ENCODE measurements at places on chromosomes 3 and 15. TPM values are rescaled to one million over a fixed set of nuclear protein-coding genes. Genes with fewer than 3 reads are reported as not detected.

The ST3GAL6 gene
- total RNA-seq: 0.68 TPM

The RARB gene
- 6.7 TPM for total RNA-seq

The BRPF1 gene
- 18.1 TPM for total RNA-seq

The ABHD5 gene
- 18.5 TPM for total RNA-seq

The UBE3A gene
- total RNA-seq: 19.8 TPM

The SLC22A14 gene
- total RNA-seq: 0.05 TPM

The AMT gene
- 0.53 TPM for total RNA-seq

The MAGEL2 gene
- not detected for total RNA-seq

The IQCF2 gene
- not detected for total RNA-seq

The GNAT1 gene
- 0.25 TPM for total RNA-seq

The UBA3 gene
- 28.5 TPM for total RNA-seq

The CLDN16 gene
- 0.16 TPM for total RNA-seq

The ABHD14A gene
- total RNA-seq: 15.9 TPM

The SST gene
- not detected for total RNA-seq

The STRIT1 gene
- total RNA-seq: not detected

The TTLL13 gene
- total RNA-seq: 0.57 TPM

The P2RY13 gene
- not detected for total RNA-seq

The CP gene
- 6.1 TPM for total RNA-seq

The CELSR3 gene
- total RNA-seq: 4.6 TPM

The LMAN1L gene
- total RNA-seq: not detected

The SLC2A2 gene
- not detected for total RNA-seq

The CRYGS gene
- total RNA-seq: 0.40 TPM

The AQP9 gene
- 0.05 TPM for total RNA-seq

The RETNLB gene
- not detected for total RNA-seq

The NME9 gene
- not detected for total RNA-seq

The MASP1 gene
- not detected for total RNA-seq

The PFN2 gene
- total RNA-seq: 151 TPM

The SH2D7 gene
- total RNA-seq: not detected

The TRH gene
- not detected for total RNA-seq

The DNAH1 gene
- total RNA-seq: 0.84 TPM

The GCHFR gene
- total RNA-seq: 7.3 TPM

The TARS3 gene
- 6.6 TPM for total RNA-seq

The ARGFX gene
- not detected for total RNA-seq

The EFCC1 gene
- 0.02 TPM for total RNA-seq

The RAD51 gene
- total RNA-seq: 17.9 TPM

The RTP3 gene
- total RNA-seq: not detected

The ITGB5 gene
- total RNA-seq: 475 TPM

The CCDC39 gene
- total RNA-seq: not detected

The LSMEM2 gene
- not detected for total RNA-seq

The PLSCR2 gene
- not detected for total RNA-seq

The ANKRD34C gene
- total RNA-seq: not detected

The CFAP92 gene
- total RNA-seq: not detected

The XCR1 gene
- not detected for total RNA-seq

The HRH1 gene
- total RNA-seq: 6.9 TPM

The FES gene
- total RNA-seq: 0.58 TPM

The GOLGA6L7 gene
- total RNA-seq: not detected

The ADGRG7 gene
- total RNA-seq: not detected

The ACP3 gene
- total RNA-seq: not detected

The ZMYND10 gene
- total RNA-seq: 0.94 TPM

The POLQ gene
- 5.8 TPM for total RNA-seq

The RBP2 gene
- total RNA-seq: not detected

The ZNF660 gene
- not detected for total RNA-seq

The COMMD2 gene
- total RNA-seq: 37.3 TPM

The SLC9C1 gene
- total RNA-seq: not detected

The PPP1R14D gene
- not detected for total RNA-seq
